ENCODE measurements at places on chromosomes 11 and 22.
A peak's percentile ranks its signal among the peaks of the same experiment; 100 is the strongest.

DNA sequence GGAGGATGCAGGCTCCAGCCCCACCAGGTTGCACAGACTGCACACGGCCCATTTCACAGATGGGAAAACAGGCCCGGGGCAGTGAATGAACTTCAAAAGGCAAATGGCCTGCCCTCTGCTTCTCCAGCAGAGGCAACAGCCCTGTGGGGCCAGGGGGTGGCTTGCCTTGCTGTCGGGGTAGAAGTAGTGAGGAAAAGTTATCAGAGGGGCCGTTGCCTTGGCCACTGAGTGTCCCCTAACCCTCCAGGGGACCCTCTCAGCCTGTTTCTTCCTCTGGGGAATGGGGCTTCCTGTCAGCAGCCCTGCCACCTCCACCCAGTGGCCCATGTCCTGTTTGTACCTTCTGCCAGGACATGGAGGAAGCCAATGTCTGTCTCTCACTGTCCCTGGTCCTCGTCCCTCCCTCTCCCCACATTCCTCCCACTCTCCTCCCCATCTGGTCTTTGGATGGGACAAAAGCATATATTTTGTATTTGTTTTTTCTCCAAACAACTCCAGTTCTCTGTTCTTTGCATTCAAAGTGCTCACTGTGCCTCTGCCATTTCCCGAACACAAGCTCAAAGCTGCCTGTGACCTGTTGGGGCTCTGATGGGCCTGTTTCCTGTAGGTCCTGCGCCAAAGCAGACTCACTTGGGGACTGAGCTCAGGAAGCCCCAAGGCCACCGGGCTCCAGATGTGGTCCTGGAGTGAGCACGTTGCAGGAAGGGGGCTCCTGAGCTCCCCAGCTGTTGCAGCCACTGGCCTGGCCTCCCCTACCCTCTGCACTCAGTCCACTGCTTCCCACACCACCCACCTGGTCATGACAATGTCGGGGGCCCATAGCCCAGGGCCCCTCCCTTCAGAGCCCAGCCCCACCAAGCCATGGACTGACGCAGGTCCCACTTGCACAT, 9.5 kb downstream of the MAP4K2 start:
- no peak for DNase-seq

DNA sequence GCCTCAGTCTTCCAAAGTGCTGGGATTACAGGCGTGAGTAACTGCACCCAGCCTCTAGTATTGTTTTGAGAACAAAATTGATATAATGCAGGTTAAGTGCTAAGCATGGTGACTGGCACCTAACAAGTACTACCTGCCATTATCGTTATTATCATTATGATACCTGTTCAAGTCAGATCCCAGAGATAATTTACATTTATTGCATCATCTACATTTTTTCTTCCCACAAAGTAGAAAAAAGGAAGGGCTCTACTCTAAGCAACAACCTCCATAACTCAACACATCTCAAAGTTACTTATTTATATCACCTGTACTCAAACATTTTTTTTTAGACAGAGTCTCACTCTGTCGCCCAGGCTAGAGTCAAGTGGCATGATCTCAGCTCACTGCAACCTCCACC, 42.1 kb downstream of the DCDC1 start:
- DNase-seq: no peak

- no peak for DNase-seq
These were observed 57.7 kb downstream of the GAB2 start for GRCh38 chr11:78359921-78360320.

DNA sequence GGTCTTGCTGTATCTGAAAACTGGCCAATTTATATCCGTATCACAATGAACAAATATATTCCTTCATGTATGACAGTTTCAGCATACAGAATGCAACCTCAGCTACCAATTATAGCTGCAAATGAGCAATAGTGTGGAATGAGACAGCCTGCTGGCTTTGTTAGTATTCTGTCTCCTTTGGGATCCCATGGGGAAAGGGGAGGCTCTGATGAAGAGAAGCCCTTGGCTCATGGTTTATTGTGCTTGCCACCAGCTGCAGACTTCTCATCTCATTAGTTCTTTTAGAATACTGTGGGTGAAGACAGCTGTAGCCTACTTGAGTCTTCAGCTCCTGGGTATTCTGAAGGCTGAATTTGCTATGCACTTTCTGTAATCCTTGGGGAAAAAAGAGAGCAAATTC, 42.4 kb downstream of the PITPNB start:
- DNase-seq: no peak

- DNase-seq: no peak
These were observed 11.4 kb upstream of the CAT start for GRCh38 chr11:34427186-34427805.

DNA sequence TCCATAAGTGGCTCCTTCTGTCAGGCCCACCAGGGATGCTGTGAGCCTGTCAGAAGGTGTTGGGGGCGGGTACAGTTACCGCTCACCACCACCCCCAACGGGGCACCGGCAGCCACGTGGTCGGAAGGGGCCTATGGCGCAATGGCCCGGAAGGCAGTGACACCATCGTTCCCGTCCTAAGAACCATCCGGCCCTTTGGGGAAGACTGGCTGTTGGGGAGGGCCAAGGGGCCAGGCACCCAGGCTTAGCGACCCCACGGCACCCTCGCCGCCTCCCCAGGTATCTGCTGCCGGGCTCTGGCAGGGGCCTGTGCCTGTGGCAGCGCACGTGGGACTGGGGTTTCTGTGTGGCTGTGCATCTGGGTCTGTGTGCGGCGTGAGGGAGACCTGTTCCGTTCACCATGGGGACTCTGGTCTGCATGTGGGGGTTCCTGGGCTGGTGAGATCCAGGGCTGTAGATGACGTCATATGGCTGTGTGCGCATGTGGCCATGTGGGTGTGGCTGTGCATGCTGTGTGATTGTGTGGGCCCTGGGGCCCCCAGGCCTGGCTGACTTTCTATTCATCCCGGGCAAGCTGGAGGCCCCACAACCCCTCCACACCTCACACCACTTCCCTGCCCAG, 717 bp downstream of the OSM start:
- DNase-seq: peak; percentile 93

DNA sequence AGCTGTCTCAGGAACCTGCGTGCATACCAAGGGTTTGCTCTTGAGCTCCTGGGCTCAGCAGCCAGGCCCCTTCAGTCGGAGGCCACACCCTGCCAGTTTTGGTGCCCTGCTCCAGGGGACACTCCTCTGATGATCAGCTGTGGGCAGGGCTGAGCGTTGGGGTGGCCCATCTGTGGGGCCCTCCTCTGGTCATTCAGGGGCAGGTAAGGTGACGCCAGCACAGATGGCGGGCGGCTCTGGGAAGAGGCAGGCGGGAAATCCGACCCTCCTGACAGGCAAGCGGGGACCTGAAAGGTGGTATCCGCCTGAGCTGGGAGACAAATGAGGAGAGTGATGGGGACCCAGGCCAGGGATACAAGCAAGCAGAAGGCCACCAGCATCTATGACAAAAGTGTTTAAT, 3.8 kb upstream of the MFNG start:
- DNase-seq: no peak

- DNase-seq: no peak
These were observed 240.6 kb upstream of the PDGFD start for GRCh38 chr11:104404231-104405175.
